ENCODE measurements at places on chromosomes 16 and 17. TPM values are rescaled to one million over a fixed set of nuclear protein-coding genes. Genes with fewer than 3 reads are reported as not detected.

- no peak for DNase-seq
- no peaks in the 10 kb centered on the region for H3K4me1 ChIP-seq
- no peaks in the 10 kb centered on the region for H3K27me3 ChIP-seq
- H3K4me3 ChIP-seq, result no peak overlapping the region
- no peaks in the 10 kb centered on the region for H3K36me3 ChIP-seq
Measured at GRCh38 chr17:47959825-47960655, 2.4 kb upstream of the PRR15L start.

Gene CCL7
- total RNA-seq, result not detected

DNA sequence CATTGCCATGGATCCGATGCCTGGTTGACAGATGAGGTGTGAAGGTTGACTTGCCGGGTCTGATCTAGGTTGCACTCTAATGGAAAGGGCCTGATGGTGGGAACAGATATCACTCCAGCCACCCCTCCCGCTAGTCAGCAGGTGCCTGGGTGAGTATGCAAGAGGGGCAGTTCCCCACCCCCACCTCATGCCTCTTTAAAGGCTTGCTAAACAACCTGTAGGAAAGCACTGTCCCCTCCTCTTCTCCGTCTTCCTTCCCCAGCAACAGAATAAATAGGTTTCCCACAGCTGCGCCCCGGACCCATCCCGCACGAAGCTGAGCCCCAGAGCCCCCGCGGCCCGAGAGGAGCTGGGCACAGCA is 746 bp upstream of the TMEM132E start:
- peaks cover 12% of the 10 kb centered on the region for H3K4me1 ChIP-seq
- no peaks in the 10 kb centered on the region for H3K36me3 ChIP-seq
- H3K27me3 ChIP-seq, result peaks cover 68% of the 10 kb centered on the region
- H3K27ac ChIP-seq, result no peak overlapping the region
- no peak overlapping the region for H3K4me3 ChIP-seq
- DNase-seq, result no peak

Gene CDT1
- 132 TPM for total RNA-seq

GRCh38 chr16:20987049-20987448 is 86.5 kb downstream of the LYRM1 start:
- no peaks in the 10 kb centered on the region for H3K36me3 ChIP-seq
- H3K27ac ChIP-seq, result no peak overlapping the region
- H3K4me3 ChIP-seq, result no peak overlapping the region
- peaks cover 6% of the 10 kb centered on the region for H3K27me3 ChIP-seq

Gene NHLRC4
- total RNA-seq, result 1.6 TPM

DNA sequence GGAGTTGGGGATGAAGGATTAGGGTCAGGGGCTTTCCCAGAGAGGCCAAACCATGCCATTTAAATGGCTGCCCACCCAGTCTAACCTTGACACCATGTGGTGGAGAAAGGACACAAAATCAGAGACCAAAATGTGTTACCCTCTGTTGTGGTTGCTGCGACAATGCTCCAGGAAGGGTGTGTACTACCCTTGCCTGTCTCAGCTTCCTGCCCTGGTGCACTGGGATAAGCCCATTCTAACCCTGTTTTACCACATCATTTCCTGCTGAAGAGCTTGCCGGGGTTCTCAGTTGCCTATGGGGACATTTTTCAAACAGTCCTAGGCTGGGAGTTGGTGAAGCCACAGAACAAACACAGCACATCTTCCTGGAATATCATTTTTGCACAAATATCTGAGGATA is 4.9 kb downstream of the OR4D1 start:
- H3K27me3 ChIP-seq, result peaks cover 18% of the 10 kb centered on the region
- peak; percentile 82 for DNase-seq
- peak overlapping the region; percentile 51 for H3K4me3 ChIP-seq
- H3K36me3 ChIP-seq, result peaks cover 11% of the 10 kb centered on the region
- H3K4me1 ChIP-seq, result peaks cover 58% of the 10 kb centered on the region
- H3K27ac ChIP-seq, result peak overlapping the region; percentile 91

DNA sequence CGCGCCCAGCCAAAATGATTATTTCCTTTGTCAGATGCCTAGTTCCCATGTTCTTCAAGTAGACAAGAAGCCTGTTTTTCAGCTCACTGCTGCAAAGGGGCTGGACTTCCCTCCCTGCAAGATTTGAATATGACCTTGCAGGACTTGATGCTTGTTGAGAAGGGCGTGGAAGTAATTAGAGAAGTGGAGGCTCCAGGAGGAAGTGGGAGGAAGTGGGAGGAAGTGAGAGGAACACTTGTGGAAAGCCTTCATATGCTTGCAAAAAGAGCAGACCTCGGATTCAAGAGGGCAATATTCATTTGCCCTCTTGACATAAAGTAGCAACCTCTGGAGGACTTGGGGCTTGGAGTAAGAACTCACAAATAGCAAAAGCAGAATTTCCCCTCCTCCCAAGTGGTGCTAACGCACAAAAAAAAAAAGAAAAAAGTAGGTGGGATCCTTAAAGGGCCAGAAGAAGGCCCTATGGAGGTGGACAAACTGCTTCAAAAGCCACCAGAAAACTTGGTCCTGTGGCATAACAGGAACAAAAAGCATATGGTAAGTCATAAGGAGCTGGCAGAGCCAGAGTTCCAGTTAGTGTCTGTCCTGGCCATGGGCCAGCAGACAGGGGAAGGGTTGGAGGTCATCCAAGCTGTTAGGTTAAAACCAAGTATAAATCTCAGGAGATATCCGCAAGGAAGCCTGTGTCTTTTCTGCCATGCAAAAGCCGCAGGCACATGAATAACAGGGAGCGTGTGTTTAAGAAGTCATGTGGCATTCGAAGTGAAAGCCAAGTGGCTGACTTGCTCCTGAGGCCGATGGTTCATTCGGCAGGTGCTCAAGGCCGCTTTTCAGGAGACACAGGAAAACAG is 20.6 kb upstream of the PRKAR1A start:
- no peak overlapping the region for H3K4me3 ChIP-seq
- peaks cover 3% of the 10 kb centered on the region for H3K27me3 ChIP-seq
- H3K27ac ChIP-seq, result no peak overlapping the region
- peaks cover 3% of the 10 kb centered on the region for H3K36me3 ChIP-seq

DNA sequence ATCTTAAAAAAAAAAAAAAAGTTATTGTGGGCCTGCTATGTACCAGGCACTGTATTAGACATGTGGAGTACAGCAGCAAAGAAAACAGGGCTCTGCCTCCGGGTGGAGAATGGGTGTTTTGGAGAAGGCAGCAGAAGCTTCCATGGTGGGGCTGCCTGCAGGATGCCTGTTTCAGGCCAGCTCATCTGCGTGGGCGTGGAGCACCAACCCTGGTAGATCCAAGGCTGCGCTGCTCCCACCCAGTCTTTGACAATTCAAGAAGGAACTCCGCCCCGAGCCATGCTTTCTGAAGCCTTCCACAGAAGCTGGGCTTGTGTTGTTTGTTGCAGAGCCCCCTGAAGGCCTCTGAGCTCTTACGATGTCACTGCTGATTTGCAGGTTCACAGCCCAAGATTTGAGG is 23.2 kb upstream of the CACNG1 start:
- no peaks in the 10 kb centered on the region for H3K27me3 ChIP-seq
- H3K4me1 ChIP-seq, result no peaks in the 10 kb centered on the region
- no peak overlapping the region for H3K27ac ChIP-seq
- no peak for DNase-seq
- no peak overlapping the region for H3K4me3 ChIP-seq
- H3K36me3 ChIP-seq, result no peaks in the 10 kb centered on the region

Gene SCIMP
- total RNA-seq, result not detected

DNA sequence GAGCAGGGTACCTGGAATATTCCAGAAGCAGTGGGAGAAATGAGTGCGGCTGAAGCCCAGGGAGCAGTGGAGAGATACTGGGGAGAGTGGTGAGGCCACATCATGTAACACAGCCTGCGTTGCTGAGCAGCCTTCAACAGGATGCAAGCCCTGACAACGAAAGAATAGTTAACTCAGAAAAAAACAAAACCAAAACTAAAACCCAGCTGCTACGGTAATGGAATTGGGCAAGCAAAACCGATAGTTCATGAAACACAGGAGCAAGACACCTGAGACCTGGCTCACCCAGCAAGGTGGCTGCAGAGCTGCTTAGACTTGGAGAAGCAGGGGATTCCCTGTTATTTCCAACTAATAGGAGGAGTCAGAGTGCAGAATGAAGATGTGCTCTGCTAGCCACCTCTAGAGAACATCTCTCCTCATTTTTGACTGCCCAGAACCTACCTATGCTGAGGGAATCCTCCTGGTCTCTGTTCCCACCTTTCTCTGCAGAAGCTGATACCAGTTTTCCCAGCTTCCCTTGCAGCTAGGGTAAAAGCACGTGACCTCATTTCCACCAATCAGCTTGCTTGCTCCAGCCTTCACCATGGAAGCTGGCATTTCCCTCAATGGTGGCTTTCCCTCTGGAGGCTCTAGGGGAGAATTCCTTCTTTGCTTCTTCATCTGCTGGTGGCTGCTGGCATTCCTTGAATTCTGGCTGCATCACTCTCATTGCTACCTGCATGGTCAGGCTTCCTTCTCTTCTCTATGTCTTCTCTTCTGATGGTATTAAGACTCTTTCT is 59.4 kb upstream of the XYLT1 start:
- H3K36me3 ChIP-seq, result no peaks in the 10 kb centered on the region
- peak; percentile 68 for DNase-seq
- peak overlapping the region; percentile 75 for H3K4me3 ChIP-seq
- H3K27ac ChIP-seq, result peak overlapping the region; percentile 87
- no peaks in the 10 kb centered on the region for H3K27me3 ChIP-seq

DNA sequence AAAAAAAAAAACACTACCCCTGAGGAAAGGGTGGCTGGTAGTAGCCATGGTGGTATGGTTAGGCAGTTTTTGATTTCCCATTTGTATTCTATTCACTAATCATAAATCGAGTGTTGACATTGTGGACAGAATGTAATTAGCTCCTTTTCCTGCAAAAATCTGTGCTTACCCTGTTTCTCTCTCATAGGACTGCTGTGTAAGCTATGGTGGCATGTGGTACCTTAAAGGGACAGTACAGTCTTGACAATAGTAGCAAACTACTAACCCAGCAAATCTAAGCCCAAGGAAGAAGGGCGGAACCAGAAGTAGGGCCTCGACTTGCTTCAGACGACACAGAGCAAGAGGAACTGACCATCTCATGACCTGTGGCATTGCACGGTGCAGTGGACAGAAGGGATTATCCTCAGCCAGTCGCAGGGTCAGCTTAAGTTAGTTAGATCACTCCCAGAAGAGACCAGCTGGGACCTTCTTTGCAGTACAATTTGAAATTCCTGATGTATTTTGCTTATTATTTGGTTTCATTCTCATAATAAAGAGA is 36.3 kb downstream of the POLR3E start:
- peaks cover 75% of the 10 kb centered on the region for H3K36me3 ChIP-seq
- no peaks in the 10 kb centered on the region for H3K27me3 ChIP-seq
- DNase-seq, result no peak
- no peak overlapping the region for H3K27ac ChIP-seq
- peaks cover 7% of the 10 kb centered on the region for H3K4me1 ChIP-seq

GRCh38 chr17:2958706-2959222 is 104.6 kb downstream of the OR1D5 start:
- H3K27me3 ChIP-seq, result peaks cover 9% of the 10 kb centered on the region
- H3K36me3 ChIP-seq, result no peaks in the 10 kb centered on the region
- H3K4me3 ChIP-seq, result no peak overlapping the region
- H3K4me1 ChIP-seq, result peaks cover 12% of the 10 kb centered on the region

Gene TPSG1
- total RNA-seq, result not detected

Gene NPIPB13
- 24.3 TPM for total RNA-seq

- H3K4me3 ChIP-seq, result no peak overlapping the region
- DNase-seq, result no peak
- H3K27ac ChIP-seq, result no peak overlapping the region
- H3K36me3 ChIP-seq, result no peaks in the 10 kb centered on the region
- no peaks in the 10 kb centered on the region for H3K4me1 ChIP-seq
Measured at GRCh38 chr16:14024283-14024682, 46.8 kb upstream of the MRTFB start.

Gene NTN3
- total RNA-seq, result 0.10 TPM

DNA sequence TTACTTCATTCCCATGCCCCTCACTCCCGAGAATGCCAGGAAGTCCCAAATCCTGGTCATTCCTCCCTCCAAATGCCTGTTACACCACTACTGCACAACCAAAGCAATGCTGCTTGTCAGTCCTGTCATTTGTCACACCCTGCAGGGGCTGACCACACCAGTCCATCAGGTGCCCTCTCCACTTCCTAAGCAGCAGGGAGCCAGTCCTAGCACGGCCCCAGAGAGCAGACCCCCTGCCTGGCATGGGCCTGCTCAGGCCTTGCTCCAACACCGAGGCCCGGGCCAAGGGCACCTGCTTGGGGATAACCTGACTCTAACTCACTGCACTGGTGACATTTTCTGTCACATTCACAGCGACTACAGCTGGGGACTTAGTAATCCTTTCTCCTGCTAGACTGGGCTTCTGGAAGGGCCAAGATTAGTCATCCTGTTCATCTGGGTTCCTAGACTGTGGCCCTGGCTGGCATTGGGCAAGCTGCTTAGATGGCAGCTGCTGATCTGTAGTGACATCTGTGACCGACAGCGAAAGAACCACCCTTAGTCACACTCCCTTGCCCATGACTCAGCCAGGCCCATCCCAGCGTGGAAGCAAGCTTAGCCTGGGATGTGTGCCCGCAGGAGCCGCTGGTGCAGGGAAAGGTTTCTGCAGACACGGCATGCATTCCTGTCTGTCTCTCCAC is 5.4 kb downstream of the ALYREF start:
- no peaks in the 10 kb centered on the region for H3K27me3 ChIP-seq
- H3K4me1 ChIP-seq, result peaks cover 32% of the 10 kb centered on the region
- H3K4me3 ChIP-seq, result no peak overlapping the region

- peaks cover 55% of the 10 kb centered on the region for H3K4me1 ChIP-seq
- no peak overlapping the region for H3K27ac ChIP-seq
- no peak overlapping the region for H3K4me3 ChIP-seq
- no peak for DNase-seq
- H3K36me3 ChIP-seq, result peaks cover 59% of the 10 kb centered on the region
- H3K27me3 ChIP-seq, result no peaks in the 10 kb centered on the region
Measured at GRCh38 chr17:65018610-65019316, 37.8 kb downstream of the GNA13 start.

DNA sequence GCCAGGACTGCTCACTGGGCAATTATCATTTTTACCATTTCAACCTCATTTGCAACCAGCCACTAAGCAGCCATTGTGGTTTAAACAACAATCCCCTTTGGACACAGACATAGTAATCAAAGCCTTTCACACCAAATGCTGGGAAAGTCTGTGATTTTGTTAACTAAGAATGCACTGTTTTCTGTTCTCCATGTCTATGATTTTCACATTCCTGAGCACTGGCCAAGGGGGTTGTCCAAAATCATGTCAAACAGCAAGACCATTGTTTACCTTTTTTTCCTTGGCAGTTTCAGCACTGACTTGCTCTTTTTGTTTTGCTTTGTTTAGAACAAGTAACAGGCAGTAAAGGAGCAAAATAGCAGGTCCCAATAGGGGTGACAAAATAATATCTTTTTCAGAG is 106.3 kb upstream of the SIAH1 start:
- H3K4me3 ChIP-seq, result no peak overlapping the region
- no peak for DNase-seq
- H3K4me1 ChIP-seq, result no peaks in the 10 kb centered on the region
- no peak overlapping the region for H3K27ac ChIP-seq
- no peaks in the 10 kb centered on the region for H3K36me3 ChIP-seq

DNA sequence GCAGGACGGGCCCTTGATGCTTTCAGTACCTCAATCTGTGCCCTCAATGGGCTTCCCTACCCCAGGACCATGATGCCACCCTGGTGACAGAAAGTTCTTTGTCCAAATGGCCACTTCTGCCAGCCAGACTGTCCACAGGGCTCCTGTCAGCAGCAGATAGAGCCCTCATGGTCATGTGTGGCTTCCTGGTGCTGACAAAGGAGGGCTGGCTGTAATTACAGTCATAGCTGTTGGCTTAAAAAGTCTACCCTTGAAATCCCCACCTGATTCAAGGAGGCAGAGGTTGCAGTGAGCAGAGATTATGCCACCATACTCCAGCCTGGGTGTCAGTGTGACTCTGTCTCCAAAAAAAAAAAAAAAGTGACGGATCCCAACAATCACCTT is 3.3 kb downstream of the TRPV2 start:
- DNase-seq, result no peak
- H3K4me3 ChIP-seq, result peak overlapping the region; percentile 57
- H3K27ac ChIP-seq, result peak overlapping the region; percentile 81

Gene NPIPA3
- total RNA-seq, result 2.6 TPM

Measured in activated CD8-positive, alpha-beta T cell treated with anti-CD3 and anti-CD28 coated beads, Interleukin-2, amount 10 ng/mL, durations not matched to agents 7 days and 5 days (primary cell).